ENCODE measurements at places on chromosomes 16 and 17.

- DNase-seq = no peak
Measured at GRCh38 chr17:32285306-32285705, 19.7 kb downstream of the RHBDL3 start.

DNA sequence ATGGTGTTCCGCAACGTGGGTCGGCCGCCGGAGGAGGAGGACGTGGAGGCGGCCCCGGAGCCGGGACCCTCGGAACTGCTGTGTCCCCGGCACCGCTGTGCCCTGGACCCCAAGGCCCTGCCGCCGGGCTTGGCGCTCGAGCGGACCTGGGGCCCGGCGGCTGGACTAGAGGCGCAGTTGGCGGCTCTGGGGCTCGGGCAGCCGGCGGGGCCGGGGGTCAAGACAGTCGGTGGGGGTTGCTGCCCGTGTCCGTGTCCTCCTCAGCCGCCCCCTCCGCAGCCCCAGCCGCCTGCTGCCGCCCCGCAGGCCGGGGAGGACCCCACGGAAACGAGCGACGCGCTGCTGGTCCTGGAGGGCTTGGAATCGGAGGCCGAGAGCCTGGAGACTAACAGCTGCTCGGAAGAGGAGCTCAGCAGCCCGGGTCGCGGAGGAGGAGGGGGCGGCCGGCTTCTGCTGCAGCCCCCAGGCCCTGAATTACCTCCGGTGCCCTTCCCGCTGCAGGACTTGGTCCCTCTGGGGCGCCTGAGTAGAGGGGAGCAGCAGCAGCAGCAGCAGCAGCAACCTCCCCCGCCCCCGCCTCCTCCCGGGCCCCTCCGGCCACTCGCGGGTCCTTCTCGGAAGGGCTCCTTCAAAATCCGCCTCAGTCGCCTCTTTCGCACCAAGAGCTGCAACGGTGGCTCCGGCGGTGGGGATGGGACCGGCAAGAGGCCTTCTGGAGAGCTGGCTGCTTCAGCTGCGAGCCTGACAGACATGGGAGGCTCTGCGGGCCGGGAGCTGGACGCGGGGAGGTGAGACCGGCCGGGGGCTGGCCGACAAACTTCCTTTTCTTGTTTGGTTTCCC, 821 bp downstream of the SOCS7 start:
- DNase-seq = no peak

GRCh38 chr17:37338847-37339246, 36.9 kb upstream of the C17orf78 start:
- DNase-seq = no peak

- no peak for DNase-seq
Measured at GRCh38 chr17:19295473-19296135, 58.4 kb downstream of the EPN2 start.

GRCh38 chr16:50311891-50312501, 45.6 kb downstream of the ADCY7 start:
- DNase-seq = no peak
